ENCODE measurements at places on chromosomes 13 and 19.

DNA sequence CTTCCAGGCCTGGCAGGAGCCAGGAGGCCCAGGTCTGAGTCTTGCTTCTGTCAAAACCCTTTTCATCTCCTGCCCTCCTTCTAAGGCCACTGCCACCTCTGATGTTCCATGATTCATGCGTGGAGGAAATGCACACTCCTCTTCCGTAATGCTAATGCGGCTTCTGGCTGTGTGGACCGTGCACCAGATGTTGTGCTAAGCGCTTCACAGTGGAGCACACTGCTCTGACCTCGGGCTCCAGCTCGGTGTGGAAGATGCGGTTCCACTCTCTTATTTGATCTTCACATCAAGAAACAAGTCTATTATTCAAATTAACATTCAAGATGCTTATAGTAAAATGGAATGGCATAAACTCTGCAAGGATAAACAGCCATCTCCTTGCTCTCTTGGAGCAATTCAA is 629.2 kb downstream of the UQCRFS1 start:
- DNase-seq: no peak

- DNase-seq: no peak
These were observed 7.5 kb downstream of the DKKL1 start for GRCh38 chr19:49371184-49371583.

- no peak for DNase-seq
These were observed 6.4 kb downstream of the KLF2 start for GRCh38 chr19:16330806-16331690.

GRCh38 chr13:37241786-37242185 is 136.3 kb upstream of the CSNK1A1L start:
- no peak for DNase-seq

- DNase-seq: no peak
These were observed 10.8 kb downstream of the CREB3L3 start for GRCh38 chr19:4164262-4164661.

GRCh38 chr13:65825039-65825438 is 1405.1 kb downstream of the PCDH9 start:
- no peak for DNase-seq

- DNase-seq: no peak
These were observed 72.3 kb downstream of the LATS2 start for GRCh38 chr13:20988909-20989655.

DNA sequence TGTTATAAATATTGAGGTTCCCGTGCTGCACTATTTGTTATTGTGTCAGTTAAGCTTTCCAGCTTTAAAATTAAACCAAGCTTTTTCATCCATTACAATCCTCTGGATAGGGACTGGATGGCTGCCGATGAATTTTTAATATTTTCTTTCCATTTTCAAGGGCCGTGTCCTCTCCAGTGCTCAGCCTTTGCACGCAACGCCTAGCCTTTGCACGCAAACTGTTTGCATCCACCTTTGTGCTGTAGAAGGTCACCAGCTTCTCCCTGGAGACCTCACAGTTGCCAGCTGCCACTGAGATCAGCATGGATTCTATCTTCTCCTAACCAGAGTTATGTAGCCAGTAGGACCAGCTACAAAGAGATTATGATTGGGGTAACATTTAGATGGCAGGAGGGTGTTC is 240.5 kb downstream of the SLC7A1 start:
- no peak for DNase-seq

DNA sequence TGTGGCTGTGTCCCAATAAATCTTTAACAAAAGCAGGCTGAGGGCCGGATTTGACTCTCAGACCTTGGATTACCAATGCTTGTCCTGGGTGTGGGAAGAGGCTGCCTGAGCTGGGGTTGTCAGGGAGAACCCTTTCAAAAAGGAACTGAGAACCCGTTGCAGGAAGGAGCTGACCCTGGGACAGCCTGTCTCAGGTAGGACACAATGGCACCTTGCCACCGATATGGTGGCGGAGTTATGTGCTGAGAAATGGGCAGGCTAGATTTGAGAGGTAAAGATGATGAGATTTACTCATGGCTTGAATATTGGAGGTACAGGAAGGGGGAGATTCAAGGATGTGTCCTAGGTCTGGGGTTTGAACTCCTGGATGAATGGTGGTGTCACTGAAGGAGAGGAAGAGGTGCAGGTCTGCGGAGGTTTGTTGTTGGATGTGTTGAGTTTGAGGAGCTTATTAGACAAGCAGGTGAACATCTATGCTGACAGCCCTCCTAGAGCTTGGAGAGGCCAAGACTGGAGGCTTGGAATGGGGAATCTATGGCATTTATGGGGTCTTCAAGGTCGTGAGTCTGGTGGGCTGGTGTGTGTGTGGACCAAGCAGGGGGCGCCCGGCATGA is 7.2 kb downstream of the PLEKHF1 start:
- DNase-seq: peak; percentile 46

DNA sequence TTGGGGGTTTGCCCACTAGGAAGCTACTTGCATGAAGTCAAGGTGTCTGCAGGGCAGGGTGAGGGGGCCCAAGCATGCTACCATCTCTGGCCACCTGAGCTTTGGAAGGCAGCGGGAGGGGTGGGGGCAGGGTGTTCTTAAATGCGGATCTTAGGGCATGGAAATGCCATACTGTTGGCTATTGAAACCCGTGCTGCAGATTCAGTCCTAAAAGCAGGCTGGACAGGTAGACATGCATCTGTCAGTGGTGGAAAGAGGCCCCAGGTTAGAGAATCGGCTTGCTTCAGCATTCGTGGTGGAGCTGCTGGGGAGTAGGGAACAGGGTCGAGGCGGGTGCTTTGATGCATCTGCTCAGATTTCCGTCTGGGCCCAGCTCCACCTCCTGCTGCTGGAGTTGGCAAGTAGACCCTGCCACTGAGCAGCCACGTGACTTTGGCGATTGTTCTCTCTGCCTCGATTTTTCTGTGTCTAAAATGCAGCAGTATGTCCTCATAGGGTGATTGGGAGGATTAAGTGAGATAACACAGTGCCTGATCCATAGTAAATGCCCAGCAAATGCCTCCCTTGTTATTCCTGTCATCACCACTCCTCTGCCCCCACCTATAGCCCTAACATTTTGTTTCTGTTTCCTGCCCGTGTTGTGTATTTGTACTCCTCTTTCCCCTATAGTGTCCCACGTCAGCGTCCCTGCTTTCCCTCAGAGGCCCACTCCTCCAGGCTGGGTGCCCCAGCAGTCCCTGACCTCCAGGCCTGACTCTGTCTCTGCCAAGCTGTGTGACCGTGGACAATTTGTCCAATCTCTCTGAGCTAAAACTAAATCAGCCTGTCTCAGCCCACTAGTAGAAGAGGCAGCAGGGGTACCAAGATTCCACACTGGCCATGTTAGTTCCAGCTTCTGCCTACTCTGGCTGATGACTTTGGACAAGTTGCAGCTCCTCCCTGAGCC is 5.8 kb downstream of the PPP1R37 start:
- DNase-seq: no peak

DNA sequence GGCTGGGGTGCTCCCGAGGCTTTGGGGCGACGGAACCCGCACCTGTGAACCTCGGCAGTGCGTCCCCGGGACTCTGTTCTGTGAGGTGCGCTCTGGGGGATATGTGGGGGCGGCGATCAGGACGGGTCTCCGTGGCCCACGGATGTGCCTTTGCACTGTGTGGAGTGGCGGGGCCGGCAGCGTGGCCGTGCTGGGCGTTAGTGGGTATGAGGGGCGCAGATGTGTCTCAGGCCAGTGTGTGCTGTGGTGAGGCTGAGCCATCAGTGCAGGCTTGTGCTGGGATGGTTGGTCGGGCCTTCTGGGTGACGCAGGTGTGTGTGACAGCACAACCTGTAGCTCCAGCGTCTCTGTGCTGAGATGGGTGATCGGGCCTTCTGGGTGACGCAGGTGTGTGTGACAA is 16.9 kb downstream of the ZNF331 start:
- DNase-seq: no peak

DNA sequence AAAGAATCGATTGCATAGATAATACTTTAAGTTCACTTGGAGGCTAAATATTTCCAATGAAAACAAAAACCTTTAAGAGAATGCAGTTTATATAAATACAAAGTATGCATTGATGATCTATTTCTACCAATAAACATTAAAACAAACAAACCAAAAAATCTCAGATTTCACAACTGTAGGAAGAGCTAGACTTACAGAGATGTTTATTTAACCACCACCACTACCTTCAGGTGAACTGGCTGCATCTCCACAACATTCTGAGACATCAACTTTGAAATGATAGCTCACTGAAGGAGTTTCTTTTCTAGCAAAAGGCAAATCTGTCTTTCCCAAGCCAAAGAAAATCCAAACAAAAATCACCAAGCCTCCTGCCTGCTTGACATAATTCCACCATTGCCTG is 44.2 kb downstream of the FOXO1 start:
- no peak for DNase-seq

- DNase-seq: no peak
These were observed 55.8 kb downstream of the HSPH1 start for GRCh38 chr13:31105856-31106255.

DNA sequence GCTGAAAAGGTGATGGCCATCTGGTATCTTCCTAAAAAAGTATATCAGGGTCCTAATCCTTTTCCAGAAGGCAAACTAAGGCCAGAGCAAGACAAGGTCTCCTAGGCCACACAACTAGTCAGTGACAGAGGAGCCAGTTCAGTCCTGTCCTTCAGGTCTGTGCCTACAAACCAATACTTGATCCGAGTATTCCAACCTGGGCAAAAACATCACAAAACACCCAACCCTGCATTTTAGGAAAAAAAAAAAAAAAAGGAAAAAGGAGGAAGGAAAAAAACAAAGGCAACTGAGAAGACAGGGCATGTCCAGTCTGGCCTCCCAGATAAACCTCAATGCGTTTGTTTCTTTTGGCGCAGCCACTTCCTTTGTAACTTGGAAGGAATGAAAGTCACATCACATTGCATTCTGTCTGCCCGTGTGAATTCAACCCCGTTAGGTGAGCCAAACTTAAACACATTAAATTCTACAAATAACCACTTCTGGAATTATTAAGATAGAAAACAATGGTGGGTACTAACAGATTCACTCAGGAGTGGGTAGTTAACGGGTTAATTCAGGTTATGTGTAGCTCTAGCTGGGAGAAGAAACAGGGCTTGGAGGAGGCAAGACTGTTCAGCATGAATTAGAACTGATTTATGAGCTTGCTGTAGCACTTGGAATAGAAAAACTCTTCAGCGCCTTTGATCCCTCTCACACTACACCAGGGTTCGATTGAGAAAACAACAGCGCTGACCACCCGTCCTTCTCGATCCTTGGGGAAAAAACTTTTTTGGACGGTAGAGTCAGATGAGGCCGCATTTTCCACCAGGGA is 43.0 kb upstream of the HNRNPA1L2 start:
- DNase-seq: no peak

DNA sequence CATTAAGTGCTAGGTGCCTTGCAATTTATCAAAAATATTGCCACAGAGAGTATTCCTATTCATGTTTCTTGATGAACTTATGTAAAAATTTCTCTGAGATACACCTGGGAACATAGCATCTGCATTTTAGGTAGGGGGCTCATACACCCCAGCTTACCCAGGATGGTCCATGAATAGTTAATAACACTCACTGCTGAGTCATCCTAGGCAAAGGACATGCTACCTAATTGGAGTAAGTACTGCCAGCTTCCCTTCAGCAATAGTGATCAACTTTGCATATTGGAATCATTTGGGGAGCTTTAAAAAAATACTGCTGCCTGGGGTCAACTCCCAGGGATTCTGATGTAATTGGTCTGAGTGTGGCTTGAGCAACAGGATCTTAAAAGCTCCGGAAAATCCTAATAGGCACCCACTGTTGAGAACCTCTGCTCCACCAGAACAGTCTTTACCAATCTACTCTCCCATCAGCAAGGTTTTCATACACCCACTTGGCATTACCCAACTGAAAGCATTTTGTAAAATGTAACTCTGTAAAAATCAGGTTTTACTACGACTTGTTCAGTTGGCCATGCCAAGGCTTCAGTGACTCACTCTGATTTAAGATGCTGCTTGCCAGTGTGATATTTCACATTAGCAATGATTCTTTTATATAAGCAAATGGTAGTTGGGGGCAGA is 67.2 kb upstream of the FNDC3A start:
- no peak for DNase-seq

DNA sequence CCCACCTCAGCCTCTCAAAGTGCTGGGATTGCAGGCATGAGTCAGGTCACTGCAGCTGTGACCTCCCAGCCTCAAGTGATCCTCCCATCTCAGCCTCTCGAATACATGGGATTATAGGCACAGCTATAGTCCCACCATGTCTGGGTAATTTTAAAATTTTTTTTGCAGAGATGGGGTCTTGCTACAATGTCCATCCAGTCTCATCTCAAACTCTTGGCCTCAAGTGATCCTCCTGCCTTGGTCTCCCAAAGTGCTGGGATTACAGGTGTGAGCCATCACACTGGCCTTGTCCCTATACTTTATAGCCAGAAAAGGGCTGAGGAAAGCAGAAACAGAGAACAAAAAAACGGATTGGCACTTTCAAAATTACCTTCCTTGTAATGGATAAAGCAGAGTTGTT is 4.8 kb upstream of the FBXO27 start:
- no peak for DNase-seq

GRCh38 chr19:13085666-13086065 is 17.0 kb downstream of the LYL1 start:
- no peak for DNase-seq

GRCh38 chr13:40161931-40162330 is 504.5 kb downstream of the FOXO1 start:
- DNase-seq: peak; percentile 9

- DNase-seq: peak; percentile 72
These were observed 6.6 kb downstream of the EML2 start for GRCh38 chr19:45632468-45633196.

DNA sequence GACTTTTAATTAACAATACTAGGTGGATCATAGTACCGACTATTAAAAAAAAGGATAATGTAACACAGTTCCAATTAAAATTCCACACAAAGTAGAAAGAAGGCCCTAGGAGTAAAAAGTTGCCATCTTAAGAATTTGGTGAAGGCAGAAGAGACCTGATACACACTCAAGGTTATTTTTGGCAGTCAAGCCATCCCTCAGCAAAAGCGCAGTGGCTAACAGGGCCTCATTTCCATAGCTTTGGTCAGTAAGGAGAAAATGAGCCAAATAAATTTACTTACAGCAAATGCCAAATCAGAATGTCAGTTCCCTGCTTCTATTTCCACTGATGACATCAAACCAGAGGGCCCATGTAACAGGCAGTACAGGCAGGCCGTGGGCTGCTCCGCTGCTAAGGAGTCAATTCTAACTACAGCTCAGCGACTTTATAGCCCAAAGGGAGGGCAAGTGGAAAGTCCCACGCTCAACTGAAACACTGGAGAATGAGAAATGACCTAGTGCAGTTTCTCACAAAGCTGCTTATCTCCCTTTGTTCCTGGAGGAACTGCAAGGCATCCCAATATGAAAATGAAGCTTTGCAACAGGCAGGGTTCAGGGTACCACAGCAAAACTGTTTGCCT is 6.3 kb downstream of the ARGLU1 start:
- peak; percentile 68 for DNase-seq

- no peak for DNase-seq
These were observed 441.5 kb upstream of the PCDH20 start for GRCh38 chr13:61857198-61857597.

All from activated T-cell treated with anti-CD3 and anti-CD28 coated beads, Interleukin-2, amount 50 U/mL, for 48 hours (primary cell).